ENCODE measurements at places on chromosomes 7 and 10.

GRCh38 chr10:33336582-33337325 is 2.3 kb upstream of the NRP1 start:
- no peak for DNase-seq

GRCh38 chr10:18659819-18660535 is 746 bp downstream of the ARL5B start:
- DNase-seq: peak; percentile 61

- DNase-seq: peak; percentile 5
These were observed 336.8 kb downstream of the TFEC start for GRCh38 chr7:115693779-115694178.

GRCh38 chr7:4159154-4159501 is 523.0 kb upstream of the FOXK1 start:
- no peak for DNase-seq

DNA sequence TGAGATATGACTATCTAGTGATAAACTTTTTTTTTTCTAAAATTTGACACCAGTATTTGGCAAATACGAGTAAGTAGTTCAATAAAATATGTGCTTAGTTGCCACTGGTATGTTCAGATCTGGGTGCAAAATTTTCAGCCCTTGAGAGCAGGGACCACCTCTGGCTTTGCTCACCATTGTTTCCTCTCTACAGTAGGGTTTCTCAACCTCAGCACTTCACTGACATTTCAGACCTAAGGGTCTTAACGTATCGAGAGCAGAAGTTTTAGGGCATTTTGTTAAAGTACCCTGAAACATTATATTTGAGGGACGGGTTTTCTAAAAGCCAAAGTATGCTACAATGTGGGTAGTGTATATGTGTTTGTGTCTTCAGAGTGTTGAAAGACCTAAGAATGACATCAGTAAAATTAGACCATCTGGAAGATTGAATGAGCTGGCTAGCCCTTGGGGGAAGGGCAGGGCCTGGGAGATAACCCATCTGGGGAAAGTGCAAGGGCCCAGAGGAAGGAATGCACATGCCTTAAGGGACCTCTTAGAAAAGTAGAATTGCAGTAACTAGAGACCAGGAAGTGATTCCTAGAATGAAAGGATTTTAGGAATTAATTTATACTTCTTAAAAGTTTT is 11.8 kb downstream of the BZW2 start:
- peak; percentile 77 for DNase-seq

DNA sequence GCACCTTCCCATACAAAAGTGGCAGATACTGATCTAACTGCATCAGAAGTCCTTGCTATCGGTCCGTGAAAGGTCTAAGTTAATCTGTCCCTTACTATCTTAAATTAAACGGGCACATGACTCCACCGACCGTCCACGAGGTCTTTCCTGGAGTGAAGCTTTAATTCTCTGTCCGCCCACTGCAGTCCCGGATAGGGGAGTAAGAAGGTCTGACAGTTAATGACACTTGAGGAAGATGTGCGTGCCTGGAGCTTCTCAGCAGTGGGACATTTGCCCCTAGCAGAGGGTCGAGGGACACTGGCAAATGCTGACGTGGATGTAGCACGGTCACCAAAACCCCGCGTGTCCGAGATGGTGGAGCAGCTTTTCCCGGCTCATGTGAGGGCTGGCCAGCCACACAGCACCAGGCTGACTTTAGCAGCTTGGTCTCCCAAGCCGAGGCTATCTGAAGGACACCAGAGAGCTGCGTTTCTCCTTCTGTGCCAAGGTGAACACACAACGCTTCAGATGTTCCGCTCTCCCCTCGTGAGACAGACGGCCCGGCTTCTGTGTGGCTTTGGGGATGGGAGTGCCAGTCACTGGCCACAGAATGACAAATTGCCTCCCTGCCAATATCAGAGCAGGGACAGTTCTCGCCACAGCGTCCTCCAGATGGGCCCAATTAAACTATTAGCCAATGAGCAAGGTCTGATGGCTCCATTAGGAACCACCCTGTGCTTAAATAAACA is 86.6 kb downstream of the ADARB2 start:
- DNase-seq: no peak

DNA sequence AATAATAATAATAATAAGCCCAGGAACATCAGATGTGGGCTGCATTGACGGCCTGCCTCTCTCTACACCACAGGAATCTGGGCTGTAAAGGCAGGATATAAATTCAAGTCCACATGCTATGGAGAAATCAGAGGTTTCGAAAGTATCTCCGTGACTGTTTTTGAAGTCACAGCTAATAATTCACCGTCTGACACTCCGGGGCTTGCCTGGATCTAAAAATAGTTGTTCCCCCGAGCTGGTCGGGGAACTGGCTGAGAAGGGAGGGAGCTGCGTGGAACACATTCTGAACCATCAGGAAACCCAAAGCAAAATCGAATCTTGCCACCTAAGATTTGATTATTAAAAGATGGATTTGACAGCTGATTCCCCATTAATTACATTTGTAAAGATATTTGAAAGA is 35.4 kb downstream of the KLF6 start:
- DNase-seq: peak; percentile 40

GRCh38 chr10:120715171-120715570 is 136.0 kb upstream of the WDR11 start:
- DNase-seq: peak; percentile 59

DNA sequence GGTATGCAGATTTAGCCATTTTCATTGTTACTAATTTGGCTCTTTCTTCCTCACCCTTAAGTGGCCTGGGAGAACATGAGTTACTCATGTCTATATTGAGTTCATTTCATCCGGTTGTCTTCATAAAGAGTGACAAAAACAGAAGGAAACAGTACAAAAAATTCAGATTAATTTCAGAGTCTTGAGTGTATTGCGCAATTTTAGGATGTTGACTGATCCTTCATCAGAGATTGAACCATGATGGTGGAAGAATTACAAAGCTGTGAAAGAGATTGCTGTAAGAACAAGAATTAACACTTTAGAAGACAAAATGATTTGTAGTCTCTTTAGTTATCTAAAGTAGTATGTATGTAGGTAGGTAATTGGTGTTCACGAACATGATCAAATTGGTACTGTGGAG is 194.0 kb upstream of the PPP1R3A start:
- no peak for DNase-seq

DNA sequence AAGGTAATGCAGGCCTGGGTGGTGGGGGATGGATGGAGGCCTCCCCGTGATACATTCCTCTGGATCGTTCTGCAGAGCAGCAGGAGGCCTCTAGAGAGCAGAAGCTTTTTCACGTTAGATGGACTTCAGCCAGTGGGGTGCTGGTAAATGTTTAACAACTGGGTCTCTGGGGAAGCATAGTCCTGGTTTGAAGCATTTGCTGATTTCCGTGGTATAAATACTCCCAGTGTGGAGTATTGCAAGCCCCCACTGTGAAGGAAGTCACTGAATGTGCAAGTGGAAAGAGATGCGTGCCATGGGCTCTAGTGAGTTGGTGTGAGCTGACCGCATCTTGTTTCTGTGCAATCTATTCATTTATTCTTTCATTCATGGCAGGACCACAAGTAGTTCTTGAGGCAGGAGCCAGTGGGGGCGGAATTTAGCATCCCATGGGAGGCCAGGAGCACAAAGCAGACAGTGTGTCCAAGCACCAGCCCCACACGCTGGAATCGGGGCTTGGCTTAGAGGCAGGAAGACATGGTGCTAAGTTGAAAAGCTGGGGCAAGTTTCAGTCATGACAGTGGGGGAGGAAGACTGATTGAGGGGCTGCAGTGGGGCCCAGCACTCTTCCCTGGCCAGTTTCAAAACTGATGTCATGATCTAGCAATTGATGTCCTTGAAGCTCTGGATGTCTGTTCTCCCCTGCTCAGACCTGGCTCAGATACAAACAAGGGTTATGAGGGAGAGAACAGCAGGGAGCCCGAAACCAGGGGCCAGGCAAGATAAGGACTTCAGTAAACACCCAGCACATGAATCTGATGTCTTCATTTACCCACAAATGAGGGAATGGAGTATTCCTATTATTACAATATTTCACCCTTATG is 280.9 kb upstream of the LYZL1 start:
- DNase-seq: peak; percentile 24

- no peak for DNase-seq
These were observed 29.4 kb upstream of the ANLN start for GRCh38 chr7:36360244-36360643.

DNA sequence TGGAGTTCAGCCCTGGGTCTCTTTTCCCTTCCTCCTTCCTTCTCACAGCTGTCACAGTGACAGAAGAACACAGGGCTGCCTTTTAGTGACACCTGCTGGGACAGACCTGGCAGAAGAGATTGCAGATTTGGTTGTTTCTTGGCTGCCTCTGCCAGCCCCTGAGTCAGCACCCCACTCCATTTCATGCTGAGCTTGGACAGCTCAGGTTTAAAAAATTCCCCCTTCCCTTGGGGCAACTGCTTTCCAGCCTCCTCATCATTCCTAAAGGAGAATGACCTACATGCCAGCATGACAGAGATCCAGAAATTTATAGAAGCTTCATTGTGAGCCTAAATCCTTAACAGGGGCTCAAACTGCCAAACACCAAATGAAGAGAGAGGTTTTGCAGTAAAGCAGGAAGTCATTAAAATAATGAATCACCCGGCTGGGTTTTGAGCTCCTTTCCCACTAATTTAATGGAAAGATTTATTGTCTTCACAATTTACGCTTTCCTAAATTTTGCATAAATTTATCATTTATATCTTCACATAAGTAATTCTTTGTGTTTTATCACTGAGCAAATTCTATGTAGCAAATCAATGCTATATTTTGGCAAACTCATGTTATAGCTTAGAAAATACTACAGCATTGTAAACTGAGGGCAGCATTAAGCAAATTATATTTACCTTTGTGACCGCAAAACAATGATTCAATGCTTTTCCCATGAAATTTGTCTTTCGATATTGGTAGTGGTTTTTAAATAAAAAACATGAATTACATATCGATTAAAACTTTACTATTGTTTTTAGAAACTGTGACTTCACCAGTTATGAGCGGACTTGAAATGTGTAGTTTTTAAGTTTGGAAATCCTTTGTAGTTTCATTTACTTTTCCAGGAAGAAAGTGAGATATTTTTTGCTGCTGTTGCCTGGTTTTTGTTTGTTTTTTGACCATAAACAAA is 399.5 kb upstream of the ANKRD30A start:
- peak; percentile 25 for DNase-seq

- no peak for DNase-seq
These were observed 59.5 kb upstream of the LAMB1 start for GRCh38 chr7:108062250-108063014.

GRCh38 chr10:120789303-120790203 is 61.6 kb upstream of the WDR11 start:
- DNase-seq: peak; percentile 16

GRCh38 chr7:88218429-88218745 is 1.5 kb downstream of the SRI start:
- DNase-seq: no peak

GRCh38 chr10:68572151-68572550 is 12.0 kb downstream of the TET1 start:
- DNase-seq: no peak

DNA sequence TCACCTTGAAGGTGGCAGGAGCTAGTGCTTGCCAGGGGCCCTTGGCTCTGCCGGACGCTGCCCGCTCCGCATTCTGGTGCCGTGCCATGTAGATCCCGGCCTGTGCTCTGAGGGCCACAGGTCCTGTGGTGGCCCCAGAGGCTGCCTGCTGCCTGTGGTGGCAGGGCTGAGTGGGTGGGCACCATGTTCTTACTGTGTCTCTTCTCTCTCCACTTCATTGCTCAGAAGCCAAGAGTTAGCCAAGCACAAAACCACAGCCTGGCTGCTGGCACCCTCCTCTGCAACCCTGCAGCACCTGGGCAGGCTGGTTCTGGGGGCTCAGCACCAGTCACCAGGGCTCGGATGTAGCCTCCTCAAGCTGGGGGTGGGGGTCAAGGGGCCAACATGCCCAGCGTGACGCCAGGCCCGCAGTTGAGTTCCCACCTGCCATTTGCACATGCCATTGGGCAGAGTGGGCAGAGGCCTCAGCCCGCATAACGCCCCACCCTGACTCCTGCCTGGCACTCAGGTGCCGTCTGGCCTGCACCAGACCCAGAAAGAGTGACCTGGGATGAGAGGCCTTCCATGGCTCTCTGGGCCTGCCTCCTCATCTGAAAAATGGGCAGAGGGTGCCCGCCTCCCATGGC is 16.3 kb downstream of the ZMIZ1 start:
- DNase-seq: no peak

DNA sequence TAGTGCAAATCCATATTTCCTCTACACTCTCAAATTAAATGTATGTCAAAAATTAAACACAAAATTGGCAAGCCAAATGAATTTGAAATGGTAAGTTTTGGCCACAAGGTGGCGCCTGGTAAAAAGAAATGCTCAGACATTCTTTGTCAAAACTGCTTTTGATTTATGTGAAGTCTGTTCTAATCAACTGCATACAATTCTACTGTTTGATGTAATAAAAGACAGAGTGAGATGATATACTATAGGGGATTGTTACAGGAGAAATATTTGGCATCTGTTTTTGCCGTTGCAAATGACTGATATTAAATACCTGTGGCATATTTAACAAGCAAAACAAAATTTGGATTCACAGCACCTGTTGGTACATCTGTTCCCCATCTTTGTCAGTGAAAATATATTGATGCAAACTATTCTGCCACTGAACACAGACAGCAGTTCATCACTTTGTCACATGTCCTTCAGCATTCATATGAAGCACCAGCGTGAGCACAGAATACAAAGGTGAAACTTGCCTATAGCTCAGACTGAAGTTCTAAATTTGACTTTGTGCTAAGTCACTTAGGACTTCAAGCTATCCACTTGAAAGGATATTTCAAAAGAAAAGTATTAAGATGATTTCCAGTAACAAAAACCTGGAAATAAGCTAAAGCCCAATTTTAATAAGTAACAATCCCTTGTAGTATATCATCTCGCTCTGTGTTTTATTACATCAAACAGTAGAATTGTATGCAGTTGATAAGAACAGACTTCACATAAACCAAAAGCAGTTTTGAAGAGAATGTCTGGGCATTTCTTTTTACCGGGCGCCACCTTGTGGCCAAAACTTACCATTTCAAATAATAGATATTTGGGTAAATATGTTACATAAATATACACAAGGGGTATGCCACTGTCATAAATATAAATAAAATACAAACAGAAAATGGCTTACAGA is 10.2 kb upstream of the CH25H start:
- peak; percentile 84 for DNase-seq

- DNase-seq: no peak
These were observed 249.8 kb upstream of the VSTM2A start for GRCh38 chr7:54292171-54292925.

- no peak for DNase-seq
These were observed 72.5 kb downstream of the CCDC6 start for GRCh38 chr10:59833810-59834209.
